ENCODE measurements at places on chromosomes 7 and 10.

- no peak for DNase-seq
Measured at GRCh38 chr10:27041196-27041595, 59.1 kb downstream of the ANKRD26 start.

- DNase-seq, result no peak
Measured at GRCh38 chr10:94571081-94571480, 25.5 kb downstream of the HELLS start.

GRCh38 chr7:19508821-19509220 is 200.0 kb downstream of the POLR1F start:
- DNase-seq, result no peak

GRCh38 chr7:47704936-47705335 is 123.0 kb upstream of the TNS3 start:
- no peak for DNase-seq

DNA sequence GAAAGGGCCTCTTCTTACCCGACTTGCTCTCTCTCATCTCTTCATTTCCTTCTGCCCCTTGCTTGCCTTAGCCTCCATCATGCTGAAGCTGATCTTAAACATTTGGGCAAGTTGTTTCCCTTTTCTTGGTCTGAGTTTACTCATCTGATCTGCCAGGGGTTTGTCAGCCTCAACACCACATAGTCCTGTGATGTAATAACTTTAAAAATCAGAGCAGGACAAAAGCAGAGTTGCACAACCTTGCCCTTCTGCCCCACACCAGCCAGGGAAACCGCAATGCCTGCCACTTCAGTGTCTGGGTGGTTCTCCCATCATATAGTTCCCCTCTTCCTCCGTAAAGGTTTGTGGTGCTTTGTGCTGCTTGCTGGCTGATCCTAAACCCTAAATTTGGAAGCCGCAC is 9.9 kb upstream of the LIPM start:
- no peak for DNase-seq

- DNase-seq, result no peak
Measured at GRCh38 chr10:91247360-91248111, 27.1 kb downstream of the PCGF5 start.

- DNase-seq, result no peak
Measured at GRCh38 chr10:95864906-95865813, 42.6 kb upstream of the CC2D2B start.

DNA sequence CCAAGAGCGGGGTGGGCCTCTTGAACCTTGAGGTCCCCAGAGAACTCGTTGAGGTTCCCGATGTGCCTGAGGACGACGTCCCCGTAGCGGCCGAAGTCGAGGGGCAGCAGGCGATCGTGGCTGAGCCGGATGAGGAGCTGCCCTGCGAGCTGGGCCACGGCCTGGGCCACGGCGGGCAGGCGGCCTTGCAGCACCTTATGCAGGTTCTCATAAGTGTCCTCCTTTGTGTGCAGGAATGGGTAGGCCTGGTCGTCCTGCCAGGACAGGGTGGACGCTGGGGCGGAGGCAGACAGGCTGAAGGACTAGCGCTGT is 14.2 kb downstream of the TFR2 start:
- no peak for DNase-seq

DNA sequence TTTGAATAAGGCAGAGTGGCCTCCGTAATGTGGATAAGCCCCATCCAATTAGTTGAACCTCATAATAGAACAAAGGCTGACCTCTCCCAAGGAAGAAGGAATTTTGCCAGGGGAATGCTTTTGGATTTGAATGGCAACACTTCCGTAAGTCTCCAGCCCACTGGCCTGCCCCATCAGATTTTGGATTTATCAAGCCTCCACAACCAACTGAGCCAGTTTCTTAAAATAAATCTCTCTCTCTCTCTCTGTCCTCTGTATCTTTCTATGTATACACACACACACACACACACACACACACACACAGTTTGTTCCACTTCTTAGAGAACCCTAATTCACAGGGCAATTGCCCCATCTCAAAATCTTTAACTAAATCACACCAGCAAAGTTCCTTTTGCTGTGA is 100.9 kb upstream of the CAV2 start:
- no peak for DNase-seq

GRCh38 chr7:47571331-47572093 is 10.4 kb downstream of the TNS3 start:
- no peak for DNase-seq

- DNase-seq, result no peak
Measured at GRCh38 chr10:36345807-36346206, 703.7 kb upstream of the FZD8 start.

GRCh38 chr10:67433276-67433675 is 262.7 kb downstream of the CTNNA3 start:
- DNase-seq, result no peak

DNA sequence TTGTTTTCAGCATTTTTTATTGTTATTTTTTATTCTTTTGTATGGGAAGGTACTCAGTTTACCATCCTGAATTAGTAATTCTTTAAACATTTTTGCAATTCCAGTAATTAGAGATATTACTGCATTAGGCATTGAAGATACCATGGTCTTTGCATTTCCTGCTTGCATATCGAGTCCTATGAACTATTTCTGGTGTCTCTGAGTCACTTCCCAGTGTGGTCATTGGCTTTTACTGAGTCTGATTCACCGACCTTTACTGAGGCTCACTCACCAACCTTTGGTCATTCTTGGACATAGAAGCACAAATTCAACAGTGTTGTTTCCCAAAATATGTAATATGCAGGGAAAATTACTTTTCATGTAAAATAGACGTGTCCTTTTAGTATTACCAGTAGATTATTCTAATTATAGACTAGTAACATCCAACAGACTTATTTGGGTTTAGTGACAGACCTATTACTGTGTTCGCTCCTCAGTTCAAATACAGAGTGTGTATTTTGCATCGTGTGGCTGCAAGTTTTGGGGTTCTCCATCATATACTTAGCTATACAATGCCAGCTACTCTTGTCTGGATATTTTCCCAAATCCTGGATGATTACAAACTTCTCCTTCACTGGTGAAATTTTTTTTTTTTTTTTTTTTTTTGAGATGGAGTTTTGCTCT is 180.7 kb upstream of the PRSS1 start:
- no peak for DNase-seq

GRCh38 chr10:110208614-110209453 is 1.4 kb downstream of the MXI1 start:
- DNase-seq, result no peak

- no peak for DNase-seq
Measured at GRCh38 chr10:129464251-129464650, 2.8 kb upstream of the MGMT start.

DNA sequence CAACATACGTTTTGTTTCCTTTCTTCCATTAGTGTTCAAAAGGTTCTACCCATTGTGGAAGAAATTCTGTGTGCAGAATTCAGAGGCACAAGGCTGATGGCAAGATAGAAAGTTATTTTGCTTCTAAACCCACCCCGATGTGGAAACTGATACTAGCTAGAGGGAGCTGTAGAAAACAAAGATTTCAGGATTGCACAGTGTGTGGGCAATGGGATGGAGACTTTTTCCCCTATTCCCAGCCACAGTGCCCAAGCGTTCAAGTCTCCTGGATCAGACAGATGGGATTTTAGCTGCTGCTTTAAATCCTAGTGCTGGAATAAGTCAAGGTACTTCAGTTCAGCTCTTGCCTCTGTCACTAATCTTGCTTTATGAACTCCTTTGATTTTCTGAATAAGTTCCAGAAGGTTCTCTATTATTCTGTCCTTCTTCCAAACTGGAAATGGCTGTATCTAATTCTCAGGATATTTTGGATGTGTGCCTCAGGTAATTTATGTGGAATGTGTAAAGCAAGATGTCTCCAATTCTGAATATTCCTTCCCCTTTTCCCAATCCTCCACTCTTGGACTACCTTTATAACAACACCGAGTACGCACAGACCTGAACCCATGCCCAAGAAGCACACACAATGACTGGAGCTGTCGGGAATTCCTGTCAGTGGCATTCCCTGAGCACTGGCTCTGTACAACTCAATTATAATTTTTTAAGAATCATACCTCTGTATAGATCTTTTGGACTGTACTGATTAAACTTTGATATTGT is 473.0 kb downstream of the PLXDC2 start:
- DNase-seq, result no peak

- no peak for DNase-seq
Measured at GRCh38 chr7:21547501-21547900, 4.7 kb downstream of the DNAH11 start.

DNA sequence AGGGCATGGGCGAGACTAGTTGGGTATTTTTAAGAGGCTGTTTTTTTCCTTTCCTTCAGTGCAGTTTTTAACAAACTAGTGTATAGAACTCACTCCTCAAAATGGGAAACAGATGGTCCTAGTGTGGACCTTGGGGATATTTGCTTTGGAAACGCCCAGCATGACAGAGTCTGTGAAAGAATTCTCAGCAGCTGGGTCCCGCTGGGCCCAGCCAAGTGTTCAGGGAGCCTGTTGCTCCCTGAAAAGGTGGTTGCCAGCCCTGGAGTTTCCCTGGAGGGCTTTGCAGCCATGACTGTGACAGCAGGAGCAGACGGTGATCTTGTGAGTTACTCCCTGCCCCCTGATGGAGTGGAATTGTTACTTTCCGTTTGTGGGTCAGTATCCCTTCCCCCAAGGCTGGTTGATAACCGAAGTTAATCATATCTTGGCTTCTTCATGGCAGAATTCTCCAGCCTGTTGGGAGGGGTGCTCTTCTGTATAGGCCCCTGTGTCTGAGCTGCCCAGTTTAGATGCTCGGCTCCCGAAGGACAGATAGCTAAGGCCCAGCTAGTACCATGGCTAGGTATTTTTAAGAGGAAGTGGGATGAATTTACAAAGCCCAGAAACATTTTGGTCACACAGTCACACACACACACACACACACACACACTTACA is 278.6 kb upstream of the HABP2 start:
- no peak for DNase-seq

GRCh38 chr10:44462338-44462914 is 77.5 kb upstream of the CXCL12 start:
- no peak for DNase-seq

GRCh38 chr7:107220356-107220755 is 51.6 kb downstream of the HBP1 start:
- no peak for DNase-seq

GRCh38 chr10:84353052-84353803 is 24.8 kb downstream of the CCSER2 start:
- DNase-seq, result no peak

DNA sequence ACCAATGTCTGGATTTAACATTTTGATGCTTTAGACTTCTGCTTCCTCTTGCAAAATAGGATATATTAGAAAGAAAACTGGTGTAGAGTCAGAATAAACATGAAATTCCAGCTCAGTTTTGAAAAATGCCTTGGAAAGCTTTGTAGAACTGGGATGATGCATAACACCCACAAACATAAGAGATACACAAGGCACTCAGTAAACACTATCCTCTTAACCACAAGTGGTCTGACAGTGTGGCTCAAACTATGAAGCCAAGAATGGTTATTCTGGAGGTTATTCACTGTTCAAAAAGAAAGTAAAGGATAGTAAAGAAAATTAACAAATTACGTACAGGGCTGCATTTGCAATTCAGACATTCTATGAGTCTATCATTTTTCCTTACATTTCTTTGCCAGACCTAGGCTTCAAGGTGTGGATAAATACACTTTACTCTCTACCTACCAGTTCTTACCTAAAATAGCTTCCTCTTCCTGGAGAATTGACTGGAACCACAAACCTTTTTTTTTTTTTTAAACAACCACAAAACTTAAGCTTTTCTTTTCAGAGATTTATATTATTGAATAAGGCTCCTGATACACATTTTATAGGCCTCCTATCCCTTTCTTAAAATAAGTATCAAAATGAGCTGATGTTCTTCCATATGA is 9.0 kb upstream of the RSBN1L start:
- DNase-seq, result no peak

GRCh38 chr10:78403781-78404180 is 370.1 kb downstream of the RPS24 start:
- DNase-seq, result no peak

GRCh38 chr7:48755061-48755555 is 169.2 kb upstream of the CDC14C start:
- no peak for DNase-seq

DNA sequence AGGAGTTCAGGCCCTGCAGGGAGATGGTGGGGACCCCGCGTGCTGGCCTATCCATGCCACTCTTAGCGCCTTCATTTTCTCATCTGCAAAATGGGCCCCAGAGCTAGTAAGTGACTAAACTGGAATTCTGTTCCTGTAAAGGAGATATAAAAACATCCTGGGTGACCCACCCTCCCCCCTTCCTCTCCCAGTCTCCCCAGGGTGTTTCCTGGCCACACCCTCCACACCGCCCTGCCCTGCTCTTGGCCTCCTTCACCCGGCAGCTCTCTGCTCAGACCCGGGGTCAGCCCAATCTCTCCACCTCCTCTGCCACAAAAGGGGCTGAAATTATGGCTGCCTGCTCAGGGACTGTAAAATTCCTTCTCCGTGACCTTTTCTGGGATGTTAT is 70.7 kb downstream of the C10orf105 start:
- DNase-seq, result no peak

- DNase-seq, result no peak
Measured at GRCh38 chr10:65273115-65273514, 1652.7 kb upstream of the LRRTM3 start.

DNA sequence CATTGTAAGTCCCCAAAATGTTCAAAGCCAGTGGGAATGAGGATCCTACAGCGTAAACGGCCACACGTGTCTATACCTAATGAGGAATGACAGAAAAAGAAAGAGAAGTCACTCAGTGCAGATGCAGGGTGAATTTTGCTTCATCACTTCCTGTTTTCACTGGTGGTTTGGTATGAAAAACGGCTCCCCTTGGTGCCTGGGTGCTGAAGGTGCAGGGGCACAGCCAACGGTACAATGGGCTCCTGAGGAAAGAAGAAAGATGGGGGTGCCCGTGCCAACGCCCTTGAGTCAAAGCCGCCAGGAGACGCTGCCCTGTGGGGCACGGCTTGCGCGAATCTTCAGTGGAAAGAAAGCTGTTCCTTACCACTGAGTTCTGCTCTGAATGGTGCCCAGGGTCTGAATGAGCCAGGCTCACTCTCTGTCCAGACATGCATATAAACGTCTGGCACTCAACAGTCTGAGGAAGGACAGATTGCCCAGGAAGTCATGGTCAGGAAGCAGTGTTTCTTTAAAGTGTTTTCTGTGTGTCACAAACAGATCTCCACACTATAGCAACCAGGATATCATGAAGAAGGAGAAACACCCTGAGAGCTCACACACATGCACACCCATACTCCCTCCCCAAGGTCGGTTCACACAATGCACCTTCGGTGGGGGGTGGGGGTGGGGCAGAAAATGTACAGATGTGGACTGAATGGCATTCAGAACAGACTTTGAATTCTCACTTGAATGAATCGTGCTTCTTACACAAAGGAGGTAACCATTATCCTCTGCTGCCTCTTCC is 105.8 kb downstream of the ELMO1 start:
- no peak for DNase-seq
